ENCODE measurements at places on chromosomes 2 and 18.

DNA sequence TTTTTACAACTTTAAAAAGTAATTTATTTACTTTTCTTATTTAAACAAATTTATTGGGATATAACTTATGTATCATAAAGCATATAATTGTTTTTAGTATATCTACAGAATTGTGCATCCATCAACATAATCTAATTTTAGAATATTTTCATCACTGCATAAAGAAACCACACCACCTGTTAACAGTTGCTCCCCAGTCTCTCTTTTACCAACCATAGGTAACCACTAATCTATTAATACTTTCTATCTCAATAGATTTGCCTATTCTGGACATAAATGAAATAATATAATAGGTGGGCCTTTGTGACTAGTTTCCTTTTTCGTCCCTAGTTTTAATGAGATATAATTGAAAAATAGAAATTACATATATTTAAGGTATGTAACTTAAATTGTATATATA, 90.6 kb downstream of the ADAM23 start:
- DNase-seq = no peak

DNA sequence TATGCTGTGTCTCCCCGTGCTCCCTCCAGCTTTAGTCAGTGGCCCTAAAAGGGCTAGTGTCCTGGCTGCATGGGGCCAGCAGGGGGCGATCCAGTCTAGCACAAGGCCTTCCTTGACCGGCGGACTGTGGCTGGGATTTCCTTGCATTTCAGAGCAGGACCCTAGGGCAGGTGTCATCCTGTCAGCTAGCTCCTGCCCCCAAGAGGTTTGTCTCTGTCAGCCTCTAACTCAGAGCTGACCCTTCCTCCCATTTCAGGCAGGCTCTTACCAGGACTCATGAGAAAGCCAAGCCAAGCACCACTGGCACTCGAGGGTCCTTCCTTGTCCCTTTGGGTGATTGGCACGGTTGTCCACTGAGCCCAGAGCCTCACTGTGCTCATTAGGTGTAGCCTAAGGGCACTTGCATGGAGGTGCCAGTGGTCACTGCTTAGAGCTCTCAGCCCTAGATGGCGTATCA, 140.3 kb downstream of the RPIA start:
- no peak for DNase-seq

GRCh38 chr2:30769481-30769780, 37.8 kb downstream of the CAPN13 start:
- no peak for DNase-seq

DNA sequence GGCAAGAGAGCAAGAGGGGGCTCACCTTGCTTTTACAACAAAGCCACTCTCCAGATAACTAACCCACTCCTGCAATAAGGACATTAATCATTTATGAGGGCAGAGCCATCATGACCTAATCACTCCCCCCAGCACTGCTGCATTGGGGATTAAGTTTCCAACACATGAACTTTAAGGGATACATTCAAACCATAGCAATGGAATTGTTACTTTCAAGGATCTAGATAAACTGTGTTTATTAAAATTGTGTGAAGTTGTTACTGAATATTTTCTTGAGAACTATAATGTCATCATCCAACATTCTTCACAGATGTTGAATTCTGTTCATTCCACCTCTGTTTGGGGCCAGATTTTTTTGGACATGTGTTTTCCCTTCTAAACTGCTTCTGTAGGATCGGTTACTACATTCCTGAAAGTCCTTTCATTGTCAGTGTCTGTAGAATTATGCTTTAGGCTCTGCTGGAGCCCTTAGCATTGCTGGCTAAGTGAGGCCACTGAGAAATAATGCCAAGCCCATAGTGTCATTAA, 50.4 kb downstream of the SPATS2L start:
- DNase-seq = no peak

DNA sequence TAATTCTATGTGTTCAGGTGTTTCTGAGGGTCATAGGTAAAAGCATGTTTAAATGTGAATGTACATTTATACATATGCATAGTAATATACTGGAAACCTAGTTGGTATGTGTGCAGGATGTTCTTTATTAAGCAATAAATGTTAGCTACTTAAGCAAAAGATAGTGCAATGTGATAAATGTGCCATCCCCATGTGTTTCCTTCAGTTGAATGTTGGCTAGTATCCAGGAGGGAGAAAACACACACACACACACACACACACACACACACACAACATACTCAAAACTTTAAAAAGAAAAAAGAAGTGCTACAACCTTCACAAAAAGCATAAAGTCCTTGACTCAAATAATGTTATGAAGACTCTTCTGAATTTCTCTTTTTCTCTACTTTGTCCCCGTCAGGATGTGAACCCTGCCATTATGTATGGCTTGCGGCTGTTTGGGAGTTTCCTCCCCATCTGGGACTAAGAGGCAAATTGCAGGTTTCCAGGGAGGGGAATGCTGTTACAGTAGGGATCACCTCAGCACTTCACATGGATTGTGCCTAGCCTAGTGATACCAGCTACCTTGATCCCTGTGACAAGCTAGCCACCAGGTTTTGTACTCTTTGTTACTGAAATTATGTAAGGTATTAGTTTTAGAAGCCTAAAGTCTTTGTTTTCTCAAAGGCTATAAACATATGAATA, 82.6 kb downstream of the IKZF2 start:
- DNase-seq = no peak

- no peak for DNase-seq
These were observed 245.5 kb downstream of the MYCN start for GRCh38 chr2:16185801-16186272.

DNA sequence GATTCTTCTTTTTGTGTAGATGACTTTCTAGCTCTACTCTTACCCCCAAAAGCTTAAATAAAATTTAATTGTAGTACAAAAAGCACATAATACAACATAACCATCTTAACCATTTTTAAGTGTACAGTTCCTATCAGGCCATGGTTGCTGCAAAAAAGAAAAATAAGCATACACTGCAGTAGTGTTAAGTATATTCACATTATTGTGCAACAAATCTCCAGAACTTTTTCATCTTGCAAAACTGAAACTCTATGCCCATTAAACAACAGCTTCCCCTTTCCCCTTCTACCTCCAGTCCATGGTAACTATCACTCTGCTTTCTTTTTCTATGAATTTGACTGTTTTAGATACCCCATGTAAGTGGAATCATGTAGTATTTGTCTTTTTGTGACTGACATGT, 18.1 kb downstream of the PPM1B start:
- no peak for DNase-seq

GRCh38 chr2:217463402-217464075, 539.3 kb downstream of the TNS1 start:
- no peak for DNase-seq

- no peak for DNase-seq
These were observed 56.2 kb upstream of the LRRTM4 start for GRCh38 chr2:77578354-77578753.

GRCh38 chr18:73940721-73941120, 206.9 kb downstream of the FBXO15 start:
- no peak for DNase-seq

Data from NCI-H187 treated with DMSO at 0.1 percent for 48 hours (cell line).